ENCODE measurements at places on chromosomes 6 and 20.
A peak's percentile ranks its signal among the peaks of the same experiment; 100 is the strongest.

DNA sequence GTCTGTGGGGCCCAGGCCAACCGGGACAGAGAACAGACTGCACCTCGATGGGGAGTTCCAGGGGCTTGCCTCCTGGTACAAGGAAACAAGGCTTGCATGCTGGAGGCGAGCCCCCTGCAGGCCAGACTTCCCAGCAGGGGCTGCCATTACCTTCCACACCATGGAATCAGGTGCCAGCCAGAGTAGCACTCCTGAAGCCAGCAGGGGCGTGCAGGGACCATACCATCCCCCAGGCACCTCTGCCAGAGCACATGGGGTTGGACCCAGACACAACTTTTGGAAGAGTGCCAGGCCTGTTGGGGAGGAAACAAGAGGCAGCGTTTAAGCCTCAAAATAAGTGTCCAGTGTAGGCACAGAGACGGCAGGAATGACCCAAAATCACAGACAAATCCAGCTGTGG lies 6.5 kb downstream of the DDO start:
- no peak for DNase-seq

GRCh38 chr6:144217264-144217663 lies 66.9 kb downstream of the STX11 start:
- DNase-seq, result no peak

- no peak for DNase-seq
Observed at GRCh38 chr6:56151609-56152224, 95.7 kb downstream of the COL21A1 start.

DNA sequence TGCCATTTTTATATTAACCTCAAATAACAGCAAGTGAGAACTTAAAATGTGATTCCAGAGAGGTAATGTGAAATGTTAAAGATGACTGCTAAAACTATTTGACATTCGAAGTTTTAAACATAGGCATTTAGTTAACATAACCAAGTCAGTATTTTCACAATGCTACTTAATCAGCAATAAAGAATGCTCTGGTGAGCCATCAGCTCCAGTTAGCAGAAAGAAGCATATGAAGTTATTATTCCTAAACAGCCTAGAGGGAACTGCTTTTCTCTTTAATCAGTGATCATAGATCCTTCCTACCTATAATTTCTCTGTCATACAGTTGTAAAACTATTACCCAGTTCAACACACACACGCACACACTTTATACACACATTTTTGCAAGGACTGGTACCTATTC lies 60.1 kb downstream of the MMS22L start:
- DNase-seq, result no peak

- no peak for DNase-seq
Observed at GRCh38 chr6:11432713-11433450, 104.7 kb upstream of the TMEM170B start.

DNA sequence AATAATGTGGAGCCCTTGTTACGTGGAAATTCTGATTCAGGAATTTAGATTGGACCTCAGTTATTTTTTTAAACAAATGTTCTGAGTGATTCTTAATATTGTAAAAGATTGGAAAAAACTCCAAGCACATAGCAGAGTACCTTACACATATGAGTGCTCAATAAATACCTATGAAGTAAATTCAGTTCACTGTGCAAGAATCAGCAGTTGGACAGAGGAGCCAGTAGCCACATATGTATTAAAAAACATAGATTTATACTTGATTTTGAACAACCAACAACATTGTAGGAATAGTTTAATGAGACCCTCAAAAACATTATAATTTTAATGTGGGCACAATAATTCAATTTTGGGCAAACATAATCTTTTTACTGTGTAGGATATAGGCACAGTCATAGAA lies 109.3 kb upstream of the B3GAT2 start:
- no peak for DNase-seq

GRCh38 chr6:105179244-105180065 lies at the start of gene POPDC3:
Gene POPDC3 (minus strand): TSS chr6:105180014. CDS start chr6:105161909, 18,105 bp downstream.
- DNase-seq, result peak; percentile 31

DNA sequence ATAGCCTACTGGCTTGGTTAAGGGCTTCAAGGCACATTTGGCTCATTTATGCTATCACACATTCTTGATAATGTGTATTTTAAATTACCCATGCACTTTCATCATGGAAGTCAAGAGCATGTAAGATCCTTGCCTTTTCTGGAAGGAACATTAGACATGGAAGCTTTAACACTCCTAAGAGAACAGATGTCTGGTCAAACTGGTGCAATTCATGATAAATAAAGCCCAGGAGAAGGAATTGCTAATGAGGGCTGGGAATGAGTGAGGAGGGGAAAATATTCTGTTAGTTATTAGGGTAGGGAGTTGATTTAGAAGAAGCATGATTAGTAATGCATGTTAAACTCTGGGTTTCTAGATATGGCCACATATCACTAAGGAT lies 688.6 kb upstream of the CITED2 start:
- DNase-seq, result no peak

DNA sequence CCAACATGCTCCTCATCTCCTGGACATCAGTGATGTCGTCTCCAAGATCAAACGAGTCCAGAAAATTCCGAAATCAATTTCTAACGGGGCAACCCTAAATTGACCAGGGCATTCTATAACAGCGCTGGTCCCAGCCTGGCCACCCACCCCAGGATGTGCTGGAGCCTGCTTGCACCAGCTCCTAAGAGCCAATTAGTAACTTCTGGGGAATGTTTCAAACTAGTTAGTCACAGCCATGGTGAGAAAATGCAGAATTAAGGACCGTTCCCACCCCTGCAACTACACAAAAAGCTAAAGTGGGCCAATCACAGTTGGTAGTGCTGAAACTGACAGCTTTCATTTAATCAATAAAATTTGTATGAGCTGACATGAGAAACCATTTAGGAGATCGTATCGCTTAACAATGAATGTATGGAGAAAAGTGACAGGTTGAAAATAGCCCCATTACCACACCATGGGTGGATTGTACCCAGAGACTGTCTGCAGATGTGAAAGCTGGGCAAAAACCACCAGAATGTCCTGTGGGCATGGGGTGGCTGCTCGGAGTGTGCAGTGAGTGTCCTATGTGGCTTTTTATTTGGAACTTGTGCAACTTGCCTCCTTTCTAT lies 165.7 kb upstream of the AFDN start:
- no peak for DNase-seq

DNA sequence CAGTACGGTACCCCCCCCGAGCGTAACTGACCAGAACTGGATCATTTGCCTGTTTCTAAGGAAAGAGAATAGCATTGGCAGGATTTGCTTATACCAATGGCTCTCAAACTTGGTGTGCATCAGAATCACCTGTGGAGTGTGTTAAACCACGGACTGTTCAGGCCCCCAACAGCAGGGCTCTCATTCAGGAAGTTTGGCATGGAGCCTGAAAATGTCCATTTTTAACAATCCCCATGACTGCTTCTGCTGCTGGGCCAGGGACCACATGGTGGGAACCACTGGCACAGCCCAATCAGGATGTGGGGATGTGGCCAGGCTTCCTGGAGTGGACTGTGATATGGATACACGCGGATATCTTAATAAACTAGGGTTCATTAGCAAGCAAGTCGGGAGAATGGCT lies 53.9 kb downstream of the GTF2H5 start:
- no peak for DNase-seq

DNA sequence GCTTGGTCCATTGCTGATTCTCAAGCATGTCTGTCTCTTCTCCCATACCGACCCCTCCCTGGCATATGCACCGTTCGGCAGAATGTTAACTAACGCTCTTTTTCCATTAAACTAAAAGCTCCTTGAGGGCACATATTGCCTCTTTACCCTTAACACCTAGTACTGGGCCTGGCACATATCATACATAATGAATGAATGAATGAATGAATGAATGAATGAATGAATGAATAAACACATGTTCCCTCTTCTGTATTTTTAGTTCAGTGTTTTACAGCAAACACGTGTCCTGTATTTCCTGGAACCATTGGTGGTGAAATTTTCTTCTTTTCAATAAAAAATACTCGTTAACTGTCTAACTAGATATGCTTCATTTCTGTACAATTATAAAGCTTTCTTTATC lies 174.4 kb upstream of the DTNBP1 start:
- DNase-seq, result no peak

DNA sequence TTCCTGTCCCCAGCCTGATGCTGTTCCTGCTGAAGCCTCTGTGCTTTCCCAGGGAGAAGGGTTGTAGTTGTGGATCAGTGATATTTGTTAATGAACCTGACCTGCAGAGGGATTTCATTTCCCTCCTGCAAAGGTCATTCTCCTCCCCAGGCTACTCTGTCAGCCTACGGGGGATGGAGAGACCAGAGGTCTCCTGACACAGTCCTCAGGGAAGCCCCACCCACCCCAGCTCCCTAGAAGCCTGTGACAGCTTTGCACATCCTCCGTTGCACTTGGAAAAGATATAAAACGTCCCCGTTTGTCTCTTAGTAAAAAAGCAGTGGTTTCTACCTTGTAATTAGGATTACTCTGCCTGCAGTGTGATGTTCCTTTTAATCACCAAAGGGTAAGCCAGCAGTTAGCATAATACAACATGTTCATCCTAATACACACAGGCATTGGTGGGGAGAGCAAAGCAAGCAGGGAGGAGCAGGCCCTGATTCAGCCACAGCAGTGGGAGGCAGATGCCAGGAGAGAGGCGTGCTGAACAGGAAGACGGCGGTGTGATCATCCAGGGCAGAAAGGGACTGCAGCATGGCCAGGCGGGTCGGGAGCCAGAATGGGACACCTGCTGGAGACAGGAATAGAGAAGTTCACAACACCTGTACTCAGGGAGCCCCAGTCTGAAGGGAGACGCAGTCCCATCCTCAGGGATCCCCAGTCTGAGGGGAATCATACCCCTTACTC lies 293.5 kb downstream of the LRFN2 start:
- no peak for DNase-seq

DNA sequence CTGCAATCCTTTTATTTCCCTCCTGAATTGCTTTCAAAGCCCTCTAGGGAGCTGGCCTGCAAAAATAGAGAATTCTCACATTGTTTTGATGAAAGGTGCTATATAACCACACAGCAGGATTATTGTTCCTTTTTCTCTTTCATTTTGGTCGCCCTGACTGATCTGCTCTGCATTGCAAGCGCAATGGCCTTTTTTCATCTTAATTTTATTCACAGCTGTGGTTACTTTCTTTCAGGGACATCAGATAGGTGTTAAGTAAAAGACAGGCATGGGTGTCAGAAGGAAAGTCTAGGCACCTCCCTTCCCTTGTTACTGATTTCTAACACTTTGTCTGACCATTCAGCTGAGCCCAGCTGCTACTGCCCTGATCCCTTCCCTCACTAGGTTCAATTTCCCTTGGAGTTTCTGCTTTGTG lies 850.5 kb upstream of the MAP3K7 start:
- no peak for DNase-seq

DNA sequence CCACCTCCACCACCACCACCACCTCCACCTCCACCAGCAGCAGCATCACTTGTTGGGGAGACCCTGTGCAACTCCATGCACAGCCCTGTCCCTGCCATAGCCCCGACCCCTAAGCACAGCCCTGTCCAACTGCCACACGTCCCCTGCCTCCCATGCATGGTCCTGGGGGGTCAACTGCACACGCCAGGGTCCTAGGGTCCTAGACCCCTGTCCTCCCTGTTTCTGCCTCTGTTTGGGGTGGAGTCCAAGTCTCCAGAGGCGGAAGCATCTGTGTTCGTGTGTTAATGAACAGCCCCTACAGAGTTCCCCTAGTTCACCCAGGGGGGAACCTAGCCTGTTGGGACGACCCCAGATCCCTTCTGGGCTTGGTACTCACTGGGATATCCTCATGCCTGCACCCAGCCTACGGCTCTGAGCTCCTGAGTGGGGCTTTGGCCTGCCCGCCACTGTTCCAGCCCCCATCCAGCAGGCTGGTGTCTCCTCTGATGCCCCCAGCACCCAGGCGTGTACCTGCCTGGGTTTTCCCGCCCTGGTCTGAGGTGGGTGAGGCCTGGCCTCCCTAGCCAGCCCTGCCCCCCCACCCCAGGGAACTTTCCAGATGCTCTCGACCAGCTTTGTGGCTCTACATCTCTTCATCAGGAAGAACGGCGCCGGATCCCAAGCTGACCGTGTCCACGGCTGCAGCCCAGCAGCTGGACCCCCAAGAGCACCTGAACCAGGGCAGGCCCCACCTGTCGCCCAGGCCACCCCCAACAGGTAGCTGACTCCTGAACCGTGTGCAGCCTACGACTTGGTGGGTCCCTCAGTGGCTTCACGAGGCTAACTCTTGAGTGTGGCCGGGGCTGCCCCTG lies 2.5 kb upstream of the TNFRSF6B start:
- DNase-seq, result no peak

DNA sequence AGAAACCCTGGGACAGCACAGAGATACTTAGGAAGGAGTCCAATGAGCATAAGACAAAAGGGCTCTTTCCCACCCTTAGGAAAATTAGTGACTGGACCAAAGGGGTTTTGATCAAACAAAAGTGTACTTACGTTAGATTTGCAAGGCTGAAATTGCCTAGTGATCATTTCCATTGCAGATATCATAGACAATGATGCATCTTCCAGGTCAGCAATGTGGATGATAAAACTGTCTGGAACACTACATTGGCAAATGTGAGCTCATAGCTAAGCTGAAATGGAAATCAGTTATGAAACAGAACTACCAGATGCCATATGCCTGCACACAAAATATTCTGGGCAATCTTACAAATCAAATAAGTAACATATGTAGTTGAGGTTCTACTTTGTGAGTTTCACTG lies 34.0 kb downstream of the LY86 start:
- no peak for DNase-seq

GRCh38 chr6:95318137-95318536 lies 259.2 kb upstream of the MANEA start:
- DNase-seq, result no peak

DNA sequence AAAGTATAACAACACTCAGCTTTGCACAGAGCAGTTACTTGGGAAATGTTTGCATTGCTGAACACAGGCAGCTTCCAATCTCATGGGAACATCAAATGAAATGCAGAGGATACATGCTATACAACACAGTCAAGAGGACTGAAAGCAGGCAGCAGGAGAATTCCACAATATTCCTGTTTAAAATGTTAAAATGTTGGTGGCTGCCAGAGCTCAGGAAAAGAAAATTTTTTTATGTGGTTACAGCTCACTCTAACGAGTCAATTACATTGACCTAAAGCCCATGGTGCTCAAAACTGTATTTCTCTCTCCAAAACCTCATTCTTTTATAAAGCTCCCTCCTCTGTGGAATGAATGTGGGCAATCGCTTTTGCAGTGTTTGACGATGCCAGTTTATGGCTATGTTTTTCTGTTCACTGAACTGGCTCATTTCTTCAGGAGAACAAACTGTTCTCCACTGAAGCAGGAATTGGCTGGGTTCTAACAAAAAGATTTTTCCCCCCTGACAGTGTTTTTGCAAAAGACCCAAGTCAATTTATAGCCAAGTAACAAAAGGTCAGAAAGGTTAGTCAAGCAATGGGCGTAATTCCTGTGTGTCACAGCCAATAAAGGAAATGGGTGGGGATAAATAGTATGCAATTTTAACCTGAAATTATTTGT lies 69.0 kb downstream of the ZHX3 start:
- DNase-seq, result no peak

DNA sequence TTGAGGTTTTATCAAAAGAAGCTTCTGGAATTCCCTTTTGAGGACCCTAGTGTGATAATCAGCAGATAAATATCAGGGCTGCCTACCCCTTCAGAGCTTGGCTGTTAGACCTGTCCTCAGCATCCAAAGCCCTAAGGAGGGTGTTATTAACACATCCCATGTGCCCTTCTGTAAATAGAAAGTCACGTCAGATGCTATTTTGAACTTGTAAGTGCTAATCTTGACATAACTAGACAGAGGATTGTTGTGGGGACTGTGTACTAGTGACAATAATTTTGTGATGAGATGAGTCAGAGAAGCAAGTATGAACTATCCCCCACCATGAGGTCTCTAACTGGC lies 4.9 kb upstream of the LAMA4 start:
- DNase-seq, result no peak

- DNase-seq, result no peak
Observed at GRCh38 chr6:11212664-11213063, 19.8 kb downstream of the NEDD9 start.

GRCh38 chr6:40626886-40627285 lies 39.7 kb upstream of the LRFN2 start:
- DNase-seq, result no peak
